ENCODE measurements at places on chromosomes 13 and 19.
A peak's percentile ranks its signal among the peaks of the same experiment; 100 is the strongest.

DNA sequence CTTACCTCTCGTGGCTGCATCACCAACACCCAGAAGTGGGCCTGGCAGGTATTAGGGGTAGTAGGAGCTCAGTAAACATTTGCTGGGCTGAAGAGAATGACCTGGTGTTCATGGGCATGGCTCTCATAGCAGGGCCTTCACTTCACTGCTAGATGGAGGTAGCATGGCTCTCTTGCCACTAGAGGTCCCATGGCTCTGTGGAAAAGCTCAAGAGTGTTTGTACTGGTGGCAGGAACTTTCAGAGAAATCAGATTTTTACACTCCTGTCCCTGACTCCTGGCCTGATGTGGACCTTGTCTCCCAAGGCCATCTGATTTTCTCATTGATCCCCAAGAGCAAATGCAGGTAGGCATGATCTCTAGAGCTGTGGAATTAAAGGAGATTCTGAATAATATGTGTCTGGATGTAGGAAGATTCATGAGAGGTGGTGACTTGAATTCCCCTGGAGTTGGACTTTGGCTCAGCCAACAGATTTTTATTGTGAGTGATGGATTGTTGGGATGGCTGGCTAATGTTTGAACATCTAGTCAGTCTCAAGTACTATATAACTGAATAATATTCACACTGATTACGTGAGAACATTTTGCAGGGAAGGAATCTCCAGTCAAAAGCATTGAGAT lies 5.7 kb downstream of the ZNF574 start:
- DNase-seq, result peak; percentile 33

DNA sequence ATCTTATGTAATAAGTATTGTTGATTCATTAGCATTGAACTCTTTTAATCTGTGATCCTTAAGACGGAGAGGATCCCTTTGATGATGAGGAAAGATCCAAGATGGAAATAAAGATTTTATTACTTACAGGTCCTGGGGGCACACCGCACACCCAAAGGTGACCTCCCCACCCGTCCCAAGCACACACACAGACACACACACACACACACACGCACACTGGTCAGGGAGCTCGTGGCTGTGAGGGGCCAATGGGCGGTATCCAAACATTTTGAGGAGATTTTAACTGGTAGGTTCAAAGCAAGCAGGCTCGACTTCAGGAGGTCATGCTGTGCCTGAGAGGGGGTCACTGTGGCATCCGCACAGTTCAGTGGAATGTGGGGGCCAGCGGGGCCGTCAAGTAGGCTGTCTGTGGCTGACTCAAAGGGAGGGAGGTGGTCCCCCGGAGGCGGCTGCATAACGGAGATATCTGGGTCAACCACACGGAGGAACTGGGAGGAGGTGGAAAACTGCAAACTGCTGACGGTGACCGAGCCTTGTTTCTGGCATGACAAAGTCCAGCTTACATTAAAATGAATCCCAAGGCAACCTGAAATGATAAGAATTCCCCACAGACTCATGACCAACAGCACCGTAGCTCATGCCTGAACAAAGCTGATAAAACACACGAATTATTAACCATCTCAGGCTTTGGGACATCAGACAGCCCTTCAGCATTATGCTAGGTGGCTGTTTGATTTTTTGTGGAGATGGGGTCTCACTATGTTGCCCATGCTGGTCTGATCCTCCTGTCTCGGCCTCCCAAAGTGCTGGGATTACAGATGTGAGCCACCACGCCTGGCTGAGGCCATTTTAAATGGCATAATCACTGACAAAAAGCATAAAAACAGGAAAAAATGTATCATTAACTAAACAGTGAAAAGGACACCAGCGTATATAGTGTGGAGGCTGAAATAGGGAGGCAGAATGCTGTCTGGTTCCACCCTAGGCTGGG lies 20.9 kb upstream of the SIGLEC11 start:
- no peak for DNase-seq

GRCh38 chr19:30419568-30420180 lies 47.5 kb downstream of the ZNF536 start:
- DNase-seq, result no peak

GRCh38 chr19:5693195-5694166 lies 3.4 kb downstream of the RPL36 start:
- no peak for DNase-seq

DNA sequence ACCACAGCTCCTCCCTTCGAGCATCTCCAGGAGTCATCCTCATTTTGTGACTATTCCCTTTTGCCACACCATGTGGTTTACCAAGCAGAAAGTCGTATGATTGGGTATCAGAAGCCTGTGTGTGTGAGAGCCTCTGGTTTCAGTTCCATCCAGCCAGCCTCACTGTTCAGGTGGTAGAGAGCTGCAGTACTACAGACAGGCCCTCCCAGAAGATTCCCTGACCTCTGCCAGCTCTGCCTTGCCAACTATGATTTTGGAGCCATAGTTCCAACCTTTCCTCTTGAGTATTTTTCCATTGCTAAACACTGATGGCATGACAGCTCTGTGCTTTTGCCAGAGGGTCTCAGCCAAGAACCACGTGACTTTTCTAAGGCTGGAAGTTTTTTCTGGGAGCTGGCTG lies 82.5 kb downstream of the DHRS12 start:
- no peak for DNase-seq

- DNase-seq, result no peak
These were observed 20.1 kb upstream of the MIER2 start for GRCh38 chr19:364496-365287.

DNA sequence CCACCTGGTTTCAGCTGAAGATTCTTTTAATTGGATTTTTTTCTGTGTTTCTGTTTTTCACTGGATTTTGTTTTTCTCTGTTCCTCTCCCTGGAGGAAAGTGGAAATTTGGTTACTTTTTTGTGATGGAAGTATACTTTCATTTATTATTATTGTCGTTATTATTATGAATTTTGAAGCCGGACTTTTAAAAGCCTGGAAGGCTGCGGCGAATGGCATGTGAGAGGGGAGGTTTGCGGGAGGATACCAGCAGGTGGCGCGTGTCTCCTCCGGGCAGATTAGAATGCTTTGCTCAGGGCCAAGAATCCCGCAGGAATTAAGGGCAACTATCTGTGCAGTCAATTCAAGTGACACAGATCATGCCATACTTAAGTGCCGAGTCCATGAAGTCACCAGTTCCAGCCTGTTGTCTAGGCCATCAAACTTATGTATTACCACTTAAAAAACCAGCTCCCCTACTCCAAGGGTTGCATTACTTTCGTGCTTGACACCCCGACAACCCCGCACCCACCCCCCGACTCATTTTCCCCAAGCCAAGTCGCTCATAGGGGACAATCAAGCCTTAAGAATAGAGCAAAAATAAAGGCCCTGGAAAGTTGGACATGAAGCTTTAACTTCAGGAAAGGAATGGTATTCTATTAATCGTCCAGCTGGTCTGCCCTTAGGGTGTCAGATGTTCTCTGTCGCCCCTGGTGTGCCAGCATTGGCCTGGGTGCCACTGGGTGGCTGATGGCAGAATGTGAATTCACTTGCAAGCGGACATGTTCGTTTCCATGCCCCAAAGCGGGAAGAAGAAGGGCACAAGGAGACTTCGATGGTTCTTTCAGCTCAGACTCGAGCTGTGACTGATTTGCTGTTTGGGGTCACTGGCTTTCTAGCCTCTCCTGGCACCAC lies 1.3 kb upstream of the LRCH1 start:
- peak; percentile 10 for DNase-seq

GRCh38 chr19:48419158-48419920 lies 25.9 kb downstream of the GRIN2D start:
- DNase-seq, result no peak
